ENCODE measurements at places on chromosomes 11 and 22.

DNA sequence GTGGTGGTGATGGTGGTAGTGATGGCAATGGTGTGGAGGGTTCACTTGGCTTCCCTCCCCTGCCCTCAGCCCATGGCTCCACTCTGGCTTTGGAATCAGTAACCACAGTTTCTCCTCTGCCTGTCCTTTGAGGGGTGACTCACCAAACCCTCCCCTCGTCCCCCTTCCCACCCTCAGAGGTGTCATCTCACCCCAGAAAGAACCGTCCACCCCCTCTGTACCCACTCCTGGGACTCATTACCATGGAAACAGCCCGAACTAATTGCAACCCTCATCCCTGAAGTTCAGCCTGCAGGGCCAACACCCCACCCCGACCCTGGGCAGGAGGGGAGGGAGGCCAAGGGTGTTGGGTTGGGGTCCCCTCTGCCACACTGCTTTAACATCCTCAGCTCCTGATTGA, 26.6 kb downstream of the PHLDB1 start:
- DNase-seq = no peak

DNA sequence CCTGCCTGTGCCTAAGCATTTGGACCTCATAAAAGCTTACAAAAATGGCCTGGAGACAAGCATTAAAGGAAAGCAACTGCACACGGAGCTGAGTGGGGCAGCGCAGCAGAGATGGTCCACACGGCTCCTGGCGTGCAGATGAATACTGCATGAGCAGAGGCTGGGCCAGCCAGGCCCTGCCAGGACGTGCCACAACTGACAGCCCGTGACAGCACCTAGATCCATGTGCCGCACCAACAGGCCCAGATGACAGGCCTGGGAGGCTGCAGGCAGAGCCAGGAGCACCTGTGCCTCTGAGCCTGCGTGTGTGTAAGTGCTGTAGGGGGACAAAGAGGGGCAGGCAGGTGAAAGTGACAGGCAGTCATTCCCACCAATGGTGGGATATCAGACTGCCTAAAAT, 33.4 kb downstream of the MICAL3 start:
- DNase-seq = no peak

- no peak for DNase-seq
Observed at GRCh38 chr11:102241026-102241425, 76.3 kb upstream of the BIRC3 start.

DNA sequence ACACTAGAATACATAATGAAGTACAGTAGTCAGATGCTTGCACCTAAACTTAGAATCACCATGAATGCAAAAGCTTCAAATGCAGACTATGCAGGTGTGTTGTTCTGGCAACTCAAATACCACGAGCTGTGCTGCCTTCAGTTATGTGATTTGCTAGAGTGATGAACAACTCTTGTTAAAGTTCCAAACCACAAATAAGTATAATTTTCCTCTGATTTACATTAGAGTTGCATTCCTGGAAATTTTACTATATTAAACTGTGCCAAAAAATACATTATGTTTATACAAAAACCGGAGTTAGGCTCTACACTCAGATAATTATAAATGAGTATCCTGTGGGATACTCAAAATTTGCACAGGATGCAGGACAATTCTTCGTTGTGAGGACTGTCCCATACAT, 3.0 kb downstream of the TMEM218 start:
- DNase-seq = no peak

GRCh38 chr22:37068859-37069258, 17.3 kb downstream of the KCTD17 start:
- no peak for DNase-seq

DNA sequence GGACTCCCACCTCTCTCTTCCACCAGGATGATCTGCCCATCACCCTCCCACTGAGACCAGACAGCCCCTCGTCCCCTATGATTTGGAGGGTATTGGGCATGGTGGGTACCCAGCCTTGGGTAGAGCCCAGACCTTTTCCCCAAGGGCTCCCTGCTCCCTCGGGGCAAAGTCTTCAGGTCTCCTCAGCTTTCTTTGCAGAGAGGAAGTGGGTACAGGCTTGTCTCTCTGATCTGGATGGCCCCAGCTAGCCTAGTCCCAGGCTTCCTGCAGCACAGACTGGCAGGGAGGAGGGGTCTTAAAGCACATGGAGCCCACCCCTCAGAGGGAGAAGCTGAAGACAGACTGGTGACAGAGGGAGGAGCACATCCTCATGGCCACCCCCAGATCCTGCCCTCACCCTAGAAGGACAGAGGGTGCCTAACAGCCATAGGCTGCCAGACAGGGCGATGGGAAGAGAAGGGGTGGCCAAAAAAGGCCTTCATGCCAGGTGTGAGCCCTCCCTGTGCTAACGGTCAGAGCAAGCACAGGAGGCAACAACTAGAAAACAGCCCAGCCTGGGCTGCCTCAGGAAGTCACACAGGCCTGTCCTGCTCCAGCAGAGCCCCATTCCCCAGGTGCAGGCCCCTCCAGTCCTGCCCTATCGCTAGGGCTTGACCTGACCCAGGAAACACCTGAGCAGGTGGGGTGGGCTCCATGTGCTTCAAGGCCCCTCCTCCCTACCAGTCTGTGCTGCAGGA, 30.4 kb downstream of the SLC22A12 start:
- no peak for DNase-seq

DNA sequence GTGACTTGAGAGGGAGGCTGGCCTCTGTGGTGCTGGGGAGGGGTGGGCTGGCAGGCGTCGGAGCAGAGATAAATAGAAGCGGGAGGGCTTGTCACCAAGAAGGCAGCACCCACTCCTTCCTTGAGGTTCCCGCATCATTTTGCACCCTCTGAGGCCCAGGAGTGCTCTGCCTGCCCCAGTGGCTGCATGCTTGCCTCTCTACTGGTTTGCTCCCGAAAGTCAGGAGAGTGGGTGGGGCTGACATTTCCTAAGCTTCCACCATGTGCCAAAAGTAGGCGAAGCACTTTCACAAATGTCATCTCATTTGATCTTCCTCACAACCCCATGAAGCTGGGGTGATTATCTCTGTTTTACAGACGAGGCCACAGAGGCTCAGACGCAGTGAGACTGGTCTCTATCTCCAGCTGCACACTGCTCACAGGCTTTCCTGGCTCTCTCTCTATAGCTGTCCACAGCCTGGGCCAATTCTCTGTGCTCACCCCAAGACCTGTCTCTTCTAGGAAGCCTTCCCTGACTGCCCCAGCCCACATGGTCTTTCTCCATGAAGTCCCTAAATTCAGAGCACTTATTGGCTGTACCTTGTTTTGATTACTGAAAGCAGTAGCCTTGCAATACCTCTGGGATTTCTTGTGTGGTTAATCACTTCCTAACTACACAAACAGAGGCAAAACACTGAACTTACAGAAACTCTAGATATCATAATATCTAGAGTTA, 2.6 kb upstream of the UCP3 start:
- no peak for DNase-seq

- no peak for DNase-seq
Observed at GRCh38 chr11:124983674-124984511, 29.9 kb downstream of the CCDC15 start.

DNA sequence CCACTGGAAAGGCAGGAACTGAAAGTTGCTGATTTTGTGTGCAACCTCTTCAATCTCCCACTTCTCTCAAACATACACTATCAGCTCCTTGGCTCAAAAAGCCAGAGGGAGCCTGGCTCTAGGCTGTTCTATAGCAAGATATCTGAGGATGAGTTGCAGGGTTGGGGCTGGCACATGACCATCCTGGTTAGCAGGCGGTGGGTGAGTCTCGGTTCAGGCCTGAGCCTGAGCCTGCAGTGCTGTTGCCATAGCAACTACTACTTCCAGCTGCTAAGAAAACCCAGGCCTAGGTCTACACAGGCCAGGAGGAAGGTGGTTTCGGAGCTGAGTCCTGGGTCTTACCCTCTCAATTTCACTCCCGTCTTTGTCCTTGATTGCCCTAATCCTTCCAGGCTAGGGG, 39.0 kb downstream of the CWC15 start:
- no peak for DNase-seq

GRCh38 chr22:47355776-47356510, 593.5 kb downstream of the TBC1D22A start:
- no peak for DNase-seq

DNA sequence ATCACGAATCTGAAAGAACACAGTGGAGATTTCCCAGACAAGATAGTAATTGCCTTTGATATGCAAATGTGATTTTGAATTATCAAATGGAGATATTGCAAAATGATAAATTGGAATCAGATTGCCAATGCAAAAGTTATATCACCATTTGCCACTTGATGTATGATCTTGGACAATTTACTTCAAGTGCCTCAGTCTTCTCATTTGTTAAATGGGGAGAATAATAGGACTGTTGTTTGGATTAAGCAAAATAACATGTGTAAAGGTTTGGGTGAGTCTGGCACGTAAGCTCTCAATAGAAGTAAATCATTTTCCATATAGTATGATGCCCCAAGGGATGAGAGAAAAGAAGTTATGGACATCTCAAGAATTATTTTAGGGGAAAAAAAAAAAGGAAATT, 7.9 kb upstream of the PHF21A start:
- no peak for DNase-seq

GRCh38 chr22:19892257-19892879, 37.7 kb upstream of the GNB1L start:
- DNase-seq = peak; percentile 52

GRCh38 chr11:19648321-19648720, 64.3 kb upstream of the NAV2 start:
- no peak for DNase-seq

GRCh38 chr11:64934682-64935358, 873 bp downstream of the GPHA2 start:
- no peak for DNase-seq

- no peak for DNase-seq
Observed at GRCh38 chr11:5284637-5285036, 14.9 kb upstream of the HBE1 start.

- no peak for DNase-seq
Observed at GRCh38 chr22:18095101-18095805, 15.4 kb upstream of the TUBA8 start.

DNA sequence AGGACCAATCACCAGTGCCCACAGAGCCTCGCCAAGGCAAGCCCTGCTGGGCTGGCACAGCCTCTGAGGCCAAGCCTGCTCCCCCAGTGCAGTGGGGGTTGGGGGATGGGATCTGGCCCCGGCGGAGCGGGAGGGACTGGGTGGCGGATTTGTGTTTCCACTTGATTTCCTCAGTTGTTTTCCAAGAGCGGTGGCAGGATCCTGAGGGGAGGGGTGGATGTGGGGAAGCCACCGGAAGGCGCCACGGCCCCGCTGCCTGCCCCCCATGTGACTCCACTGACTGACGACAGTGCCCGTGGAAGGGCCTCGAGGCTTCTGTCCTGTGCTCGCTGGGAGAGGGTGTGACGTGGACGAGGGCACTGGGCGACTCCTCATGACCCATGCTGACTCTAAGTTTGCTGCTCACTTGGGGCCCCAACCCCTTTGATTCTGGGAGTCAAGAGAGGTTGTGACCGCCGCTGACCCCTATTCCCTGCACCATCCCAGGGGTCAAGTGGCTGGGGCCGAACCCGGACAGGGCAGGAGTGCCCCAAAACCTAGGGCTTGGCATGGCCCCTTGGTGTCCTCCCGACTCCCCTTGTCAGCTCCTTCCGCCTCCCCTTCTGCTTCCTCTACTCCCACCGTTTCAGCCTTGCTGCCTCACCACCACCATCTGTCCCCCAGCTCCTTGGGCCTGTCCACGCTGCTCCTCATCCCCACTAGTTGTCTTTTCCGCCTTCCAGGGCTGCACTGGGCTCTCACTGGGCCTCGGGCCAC, 23.5 kb upstream of the PICK1 start:
- DNase-seq = no peak

- no peak for DNase-seq
Observed at GRCh38 chr11:85831050-85831449, 20.1 kb upstream of the SYTL2 start.

DNA sequence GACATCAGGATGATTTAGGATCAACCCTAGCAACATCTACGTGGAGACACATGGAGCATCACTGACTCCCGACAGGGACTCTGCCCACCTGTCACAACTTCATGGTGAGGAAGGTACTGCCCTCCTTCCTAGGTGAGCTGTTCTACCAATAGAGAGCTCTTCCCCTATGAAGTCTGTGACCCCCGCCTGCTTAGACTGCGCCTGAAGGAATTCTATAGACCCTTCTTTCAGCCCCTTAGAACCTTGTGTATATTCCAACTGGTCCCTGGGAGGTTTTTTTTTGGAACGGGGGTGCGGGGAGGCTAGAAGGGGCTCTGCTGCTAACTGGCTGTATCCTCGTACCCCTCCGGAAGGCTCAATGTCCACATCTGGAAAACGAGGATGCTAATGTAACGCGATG, 566 bp downstream of the INTS4 start:
- DNase-seq = no peak

- no peak for DNase-seq
Observed at GRCh38 chr11:57641011-57641807, 8.5 kb downstream of the YPEL4 start.

DNA sequence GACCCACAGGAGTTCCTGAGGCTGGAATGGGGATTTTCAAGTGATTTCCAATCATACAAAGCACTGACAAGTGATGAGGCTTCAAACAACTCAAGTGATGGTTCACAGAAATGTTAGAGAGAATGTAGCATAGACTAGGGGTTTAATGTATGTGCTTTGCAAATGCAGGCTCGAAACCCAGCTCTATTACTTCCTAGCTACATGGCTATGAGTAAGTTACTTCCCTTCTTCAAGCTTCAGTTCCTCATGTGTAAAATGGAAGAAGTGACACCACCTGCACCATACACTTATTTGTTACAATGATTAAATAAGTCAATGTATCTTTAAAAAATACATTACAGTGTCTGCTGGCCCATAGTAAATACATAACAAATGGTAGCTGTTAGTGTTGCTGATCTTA, 139.8 kb downstream of the CCDC81 start:
- DNase-seq = no peak

- no peak for DNase-seq
Observed at GRCh38 chr11:19853016-19853415, 140.4 kb downstream of the NAV2 start.

- no peak for DNase-seq
Observed at GRCh38 chr22:35177811-35178210, 79.5 kb upstream of the HMGXB4 start.

GRCh38 chr22:25410849-25411248, 153.6 kb upstream of the GRK3 start:
- DNase-seq = no peak

GRCh38 chr11:26557666-26558065, 14.4 kb downstream of the MUC15 start:
- DNase-seq = no peak

- DNase-seq = no peak
Observed at GRCh38 chr11:44840521-44841251, 110.0 kb downstream of the TP53I11 start.

GRCh38 chr22:33860386-33860785, 59.9 kb downstream of the LARGE1 start:
- no peak for DNase-seq

- DNase-seq = no peak
Observed at GRCh38 chr22:38628444-38628843, 27.7 kb downstream of the FAM227A start.

GRCh38 chr11:69918938-69919650, 99.9 kb upstream of the FGF3 start:
- peak; percentile 65 for DNase-seq

Data from stimulated activated CD4-positive, alpha-beta T cell treated with anti-CD3 and anti-CD28 coated beads, Interleukin-15, amount 100 ng/mL, for 1 hour (primary cell).